ENCODE measurements at places on chromosomes 6 and 20.

- peak; percentile 35 for DNase-seq
These were observed 963 bp downstream of the DDRGK1 start for GRCh38 chr20:3203315-3204123.

DNA sequence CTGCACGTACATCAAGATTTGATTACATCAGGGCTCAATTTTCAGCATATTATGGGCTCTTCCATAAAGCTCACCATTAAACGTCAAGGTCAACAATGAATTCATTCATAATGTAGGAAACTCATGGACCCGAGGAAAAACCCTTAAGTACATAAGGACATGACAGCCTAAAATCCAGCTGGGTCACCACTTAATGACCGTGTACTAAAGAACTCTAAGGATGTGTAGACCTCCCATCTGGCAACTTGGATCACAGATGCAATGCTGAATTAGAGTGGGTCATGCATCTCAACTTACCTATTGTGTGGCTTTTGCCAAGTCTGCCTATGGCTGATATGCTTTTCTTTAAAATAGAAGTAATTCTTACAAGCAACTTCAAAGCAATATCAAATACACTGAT, 26.7 kb upstream of the DEFB112 start:
- no peak for DNase-seq

DNA sequence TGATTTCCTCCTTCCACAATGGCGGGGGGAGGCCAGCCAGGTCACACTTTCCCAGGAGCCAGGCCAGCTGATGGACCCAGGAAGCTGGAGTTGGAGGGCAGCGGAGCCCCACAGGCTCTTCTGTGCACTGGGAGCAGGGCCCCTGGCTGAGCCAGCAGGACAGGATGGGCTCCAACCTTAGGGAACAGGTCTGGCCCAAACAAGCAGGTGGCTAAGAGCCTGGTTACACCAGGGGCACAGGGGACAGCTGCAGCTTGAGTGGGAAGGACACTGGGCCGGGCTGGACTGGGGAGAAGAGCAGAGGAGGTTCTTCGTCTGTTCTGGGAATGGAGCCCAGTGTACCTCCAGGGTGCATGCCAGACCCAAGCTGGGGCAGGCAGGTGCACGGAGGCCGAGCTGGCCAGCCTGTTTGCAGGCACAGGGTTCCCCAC, 102.3 kb downstream of the DLL1 start:
- no peak for DNase-seq

- no peak for DNase-seq
These were observed 38.5 kb upstream of the NAA20 start for GRCh38 chr20:19978511-19979210.

DNA sequence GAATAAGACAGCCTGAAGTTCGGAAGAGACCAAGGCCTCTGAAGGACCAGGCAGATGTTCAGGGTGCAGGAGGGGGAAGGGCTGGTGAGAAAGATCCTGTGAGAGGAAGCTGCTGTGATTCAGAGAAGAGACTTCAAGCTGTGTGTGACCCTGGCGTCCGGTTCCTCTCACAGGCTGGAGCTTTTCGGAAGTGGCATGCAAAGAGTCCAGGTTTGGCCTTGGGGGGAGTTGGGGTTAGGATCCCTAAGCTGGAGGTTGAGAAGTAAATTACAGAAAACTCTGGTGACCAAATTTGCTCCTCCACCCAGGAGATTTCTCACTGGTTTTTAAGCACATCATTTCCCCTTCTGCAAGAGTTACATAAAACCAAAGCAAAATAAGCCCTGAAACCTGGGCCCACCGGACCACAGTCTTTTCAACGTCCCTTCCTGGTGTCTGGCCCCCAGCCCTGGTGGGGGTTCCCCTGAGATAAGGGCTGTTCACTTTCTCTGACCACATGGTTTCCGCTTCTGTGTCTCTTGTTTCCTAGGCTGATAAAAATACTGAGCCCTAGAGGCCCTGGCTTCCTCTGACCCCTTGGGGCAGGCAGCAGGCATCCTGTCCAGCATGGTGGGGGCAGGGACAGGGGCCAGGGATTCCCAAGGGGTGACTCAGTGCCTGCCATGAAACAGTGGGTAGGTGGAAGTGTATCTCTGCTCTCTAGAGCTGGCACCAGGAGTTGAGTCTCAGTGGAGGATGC, 12.0 kb upstream of the LTA start:
- DNase-seq = peak; percentile 83

- no peak for DNase-seq
These were observed 55.7 kb downstream of the KHDC1L start for GRCh38 chr6:73169633-73170032.

DNA sequence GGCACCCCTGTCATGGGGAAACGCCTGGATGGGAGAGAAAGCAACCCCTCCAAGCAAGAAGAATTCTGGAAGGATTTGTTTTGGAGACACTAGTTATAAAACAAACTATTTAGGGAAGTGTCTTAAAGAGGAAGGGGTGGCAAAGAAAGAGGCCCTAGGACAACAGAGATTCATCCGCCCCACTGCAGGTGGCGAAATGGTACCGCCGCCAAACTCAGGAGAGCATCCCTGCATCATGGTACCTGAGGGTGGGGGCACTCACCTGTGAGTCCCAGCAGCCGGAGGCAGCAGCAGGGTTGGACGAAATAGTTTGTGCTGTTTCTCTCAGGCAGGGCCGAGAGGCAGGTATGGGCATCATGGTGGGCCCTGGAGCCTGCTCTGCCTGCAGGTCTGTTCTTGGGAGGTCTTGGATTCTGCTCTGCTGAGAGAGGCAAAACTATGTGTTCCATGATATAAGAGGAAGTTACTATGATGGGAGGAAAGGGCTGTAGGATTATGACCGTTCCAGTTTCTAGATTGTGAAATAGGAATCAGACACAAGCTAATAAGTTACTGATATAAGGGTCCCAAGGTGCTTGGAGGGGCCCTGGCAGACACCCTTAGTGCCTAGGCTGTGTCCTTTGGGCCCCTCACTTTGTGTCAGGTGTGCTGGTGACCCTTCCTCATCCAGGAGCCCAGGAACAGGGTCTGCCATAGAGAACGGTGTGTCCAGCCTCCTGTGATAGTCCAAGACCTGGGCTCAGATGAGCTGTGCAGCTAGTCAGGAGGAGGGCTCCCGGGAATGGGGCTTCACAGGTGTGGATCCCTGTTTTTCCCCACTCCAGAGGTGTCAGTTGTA, 20.4 kb downstream of the SIRPD start:
- peak; percentile 9 for DNase-seq

DNA sequence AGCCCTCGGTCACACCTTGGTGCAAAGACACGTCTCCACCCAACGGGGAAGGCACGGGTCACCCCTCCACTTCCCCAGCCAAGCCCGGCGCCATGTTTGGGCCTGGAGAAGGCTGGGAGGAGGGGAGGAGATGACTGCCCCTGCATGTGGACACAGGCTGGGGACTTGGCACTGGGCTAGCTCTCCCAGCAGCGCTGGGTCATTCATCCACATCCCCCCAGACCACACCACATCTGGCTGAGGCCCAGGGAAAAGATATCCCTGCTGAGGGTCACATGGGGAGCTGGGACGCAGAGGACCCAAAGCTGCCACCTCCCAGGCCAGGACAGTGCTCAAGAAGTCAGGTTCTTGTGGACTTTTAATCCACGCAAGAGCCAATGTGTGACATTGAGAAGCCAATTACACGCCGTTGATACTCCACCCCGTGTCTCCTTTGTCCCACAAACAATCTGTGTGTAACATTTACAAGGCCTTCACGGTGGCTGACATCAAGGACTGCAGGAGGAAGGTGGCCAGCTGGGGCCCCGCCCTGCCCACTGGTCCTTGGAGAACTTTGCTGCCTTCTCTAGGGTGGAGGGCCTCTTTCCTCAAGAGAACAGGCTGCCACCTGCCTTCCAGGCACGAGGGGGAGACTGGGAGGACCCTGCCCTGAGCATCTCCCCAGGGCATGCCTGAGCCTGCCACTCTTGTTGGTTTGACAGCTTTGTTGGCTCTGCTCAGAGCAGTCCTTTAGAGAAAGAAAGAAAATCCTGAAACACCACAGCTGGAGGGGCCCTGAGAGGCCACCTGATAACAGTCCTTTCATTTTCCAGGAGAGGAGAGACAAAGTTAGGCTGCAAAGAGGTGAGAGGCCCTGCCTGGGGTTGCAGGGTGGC, 5.3 kb upstream of the IP6K3 start:
- DNase-seq = no peak

DNA sequence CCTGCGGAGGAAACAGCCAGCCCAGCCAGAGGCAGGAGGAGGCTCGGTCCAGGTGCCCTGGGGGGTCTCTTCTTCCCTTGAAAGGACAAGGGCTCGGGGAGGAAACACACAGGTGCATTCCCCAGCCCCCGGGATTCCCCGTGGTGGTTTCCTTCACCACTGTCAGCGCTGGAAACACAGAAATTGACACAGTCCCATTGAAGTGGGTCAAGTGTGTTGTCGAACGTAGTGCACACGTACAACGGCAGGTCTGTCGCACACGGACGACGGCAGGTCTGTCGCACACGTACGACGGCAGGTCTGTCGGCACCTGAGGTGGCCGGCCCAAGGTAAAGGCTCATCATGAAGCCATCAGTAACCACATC, 80.9 kb downstream of the DLL1 start:
- DNase-seq = no peak

All from B cell (primary cell).